ENCODE measurements at places on chromosomes 5 and 9.

- DNase-seq = no peak
Measured at GRCh38 chr5:136730426-136730825, 365.1 kb upstream of the TRPC7 start.

DNA sequence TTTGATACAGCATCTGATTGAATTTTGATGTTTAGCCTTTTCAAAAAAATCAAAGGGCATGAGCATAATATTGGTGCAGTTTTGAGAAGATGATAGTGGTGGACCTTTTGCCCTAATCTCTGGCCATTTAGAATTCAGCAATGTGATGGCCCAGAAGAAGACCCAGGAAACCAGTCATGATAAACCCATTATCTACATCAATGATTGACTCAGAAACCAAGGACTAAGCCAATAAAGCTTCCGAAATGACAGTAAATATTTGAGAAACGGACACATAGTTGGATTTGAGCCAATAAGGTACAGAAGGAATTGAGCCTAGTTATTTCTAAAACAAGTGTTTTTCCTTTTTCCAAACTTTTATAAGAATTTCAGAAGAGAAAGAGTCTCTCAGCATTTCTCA lies 1158.8 kb upstream of the DMAC1 start:
- DNase-seq = no peak

DNA sequence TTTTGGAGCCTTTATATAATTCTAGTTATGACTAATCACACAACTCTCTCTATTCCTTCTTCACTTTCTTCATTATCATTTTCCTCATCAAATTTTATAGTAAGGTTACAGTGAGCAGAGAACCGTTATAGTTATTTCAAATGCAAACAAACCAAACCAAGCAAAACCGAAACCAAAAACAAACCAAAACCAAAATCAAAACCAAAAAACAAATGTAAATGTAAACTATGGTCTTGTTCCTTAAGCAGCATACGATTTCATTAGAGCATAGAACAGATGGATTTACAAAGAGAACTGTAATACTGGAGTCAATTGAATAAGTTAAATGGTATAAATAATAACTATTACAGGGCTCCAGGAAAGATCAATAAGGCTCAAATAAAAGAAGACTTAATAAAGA lies 447.1 kb downstream of the LRRC70 start:
- no peak for DNase-seq

DNA sequence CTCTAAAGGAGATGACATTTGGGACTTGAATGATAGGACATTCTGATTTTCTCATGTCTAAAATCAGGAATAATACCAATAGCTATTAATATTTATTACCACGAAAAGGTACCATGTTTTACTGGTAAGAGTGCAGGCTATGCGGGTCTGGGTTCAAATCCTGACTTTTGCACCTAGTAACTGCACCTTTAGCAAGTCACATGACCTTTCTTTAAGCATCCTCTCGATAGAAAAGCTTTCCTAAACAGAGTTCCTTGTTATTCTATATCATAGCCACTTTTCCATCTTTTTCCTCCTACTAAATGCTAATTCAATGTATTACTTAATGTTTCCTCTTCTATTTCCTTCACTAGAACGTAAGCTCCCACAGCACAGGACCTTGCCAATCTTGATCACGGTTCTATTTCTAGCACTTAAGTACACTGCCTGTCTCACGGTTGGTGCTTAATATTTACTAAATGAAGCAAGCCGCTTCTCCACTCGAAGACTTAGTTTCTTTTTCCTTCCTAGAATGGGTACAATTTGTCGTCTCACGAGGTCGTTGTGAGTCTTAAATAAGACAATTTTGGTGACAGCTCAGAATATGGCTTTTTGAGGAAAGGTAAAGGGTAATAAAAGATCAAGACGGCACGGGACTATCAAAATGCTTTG lies 816 bp downstream of the RBM18 start:
- DNase-seq = no peak

DNA sequence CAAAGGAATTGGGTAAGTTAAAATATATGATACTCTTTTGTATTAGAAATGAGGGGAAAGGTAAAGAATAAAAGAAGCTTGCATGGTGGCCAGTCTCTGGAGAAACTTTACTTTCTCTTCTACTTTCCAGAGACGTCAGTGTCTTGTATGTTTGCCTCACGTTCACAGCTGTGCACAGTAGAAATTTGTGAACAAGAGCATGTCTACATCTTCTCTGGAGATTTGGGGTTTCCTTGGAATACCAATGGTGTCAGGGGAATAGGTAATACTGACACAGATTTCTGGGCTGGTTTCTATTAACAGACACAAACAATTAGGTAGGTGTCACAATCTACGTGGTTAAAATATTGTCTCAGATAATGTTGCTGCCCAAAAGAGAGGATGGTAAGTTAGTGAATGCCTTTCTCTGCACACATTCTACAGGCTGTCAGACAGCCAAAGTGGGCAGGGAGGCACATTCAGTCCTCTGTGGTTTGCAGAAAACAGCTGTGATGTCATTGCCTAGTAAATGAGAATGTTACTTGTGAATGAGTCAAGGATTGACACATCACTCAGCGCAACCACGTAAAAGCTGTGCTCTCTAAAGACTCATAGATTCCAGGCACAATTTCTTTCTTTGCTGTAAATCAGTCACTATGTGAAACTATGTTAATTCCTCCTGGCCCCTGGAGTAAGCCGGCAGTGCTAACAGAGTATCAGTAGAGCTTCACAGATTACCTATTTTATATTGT lies 397.1 kb downstream of the MAN2A1 start:
- DNase-seq = no peak

DNA sequence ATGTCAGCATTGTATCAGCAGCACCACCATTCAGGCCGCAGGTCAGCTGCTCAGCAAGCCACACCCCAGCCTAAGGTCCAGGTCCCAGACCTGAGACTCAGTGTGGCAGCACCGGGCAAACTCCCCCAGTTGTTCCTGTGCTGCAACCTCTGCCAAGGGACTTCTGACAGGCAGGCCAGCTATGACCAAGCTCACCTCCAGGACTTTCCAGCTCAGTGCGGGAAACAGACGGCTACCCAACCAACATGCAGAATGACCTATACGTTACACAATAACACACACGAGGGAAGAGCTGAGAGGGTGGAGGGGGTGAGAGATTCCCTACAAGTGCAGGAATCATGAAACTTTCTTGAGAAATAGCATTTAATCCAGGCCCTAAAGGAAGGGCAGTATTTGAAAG lies 143.7 kb downstream of the FSTL4 start:
- no peak for DNase-seq

GRCh38 chr5:107937651-107938355 lies 267.1 kb upstream of the EFNA5 start:
- DNase-seq = no peak

DNA sequence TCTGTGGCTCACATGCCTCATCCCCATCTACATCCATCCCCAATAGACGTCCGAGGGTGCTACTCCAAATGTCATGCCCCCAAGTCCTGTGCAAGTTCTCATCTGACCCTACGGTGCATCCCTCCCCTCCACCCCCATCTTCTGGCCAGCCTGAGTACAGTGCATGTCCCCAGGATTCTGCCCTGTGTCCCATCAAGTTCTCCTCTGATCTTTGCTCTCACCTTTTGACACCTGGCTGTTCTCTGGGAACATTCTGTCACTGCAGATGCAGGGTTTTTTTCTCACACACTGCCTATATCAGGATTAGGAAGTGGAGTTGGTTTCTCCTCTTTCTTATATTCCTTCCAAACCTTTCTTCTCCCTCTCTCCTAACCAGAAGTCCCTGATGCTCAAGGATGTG lies 377.2 kb downstream of the GADD45G start:
- DNase-seq = no peak

DNA sequence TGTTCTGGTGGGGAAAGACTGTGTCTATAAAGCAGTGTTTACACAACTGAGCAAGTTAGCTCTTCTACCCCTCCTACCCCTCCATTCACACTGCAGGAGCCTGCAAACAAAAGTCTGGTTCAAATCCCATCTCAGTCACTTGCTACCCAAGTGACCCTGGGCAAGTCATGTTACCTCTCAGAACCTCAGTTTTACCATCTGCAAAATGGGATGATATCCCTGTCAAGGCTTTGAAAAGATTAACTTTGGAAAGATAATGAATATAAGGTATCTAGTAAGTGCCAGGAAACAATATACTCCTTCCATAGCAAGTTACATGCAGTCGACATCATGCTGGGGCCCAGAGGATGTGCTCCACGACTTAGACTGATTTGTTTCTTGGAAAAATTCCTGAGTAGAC lies 161.5 kb downstream of the SEC61B start:
- DNase-seq = no peak

DNA sequence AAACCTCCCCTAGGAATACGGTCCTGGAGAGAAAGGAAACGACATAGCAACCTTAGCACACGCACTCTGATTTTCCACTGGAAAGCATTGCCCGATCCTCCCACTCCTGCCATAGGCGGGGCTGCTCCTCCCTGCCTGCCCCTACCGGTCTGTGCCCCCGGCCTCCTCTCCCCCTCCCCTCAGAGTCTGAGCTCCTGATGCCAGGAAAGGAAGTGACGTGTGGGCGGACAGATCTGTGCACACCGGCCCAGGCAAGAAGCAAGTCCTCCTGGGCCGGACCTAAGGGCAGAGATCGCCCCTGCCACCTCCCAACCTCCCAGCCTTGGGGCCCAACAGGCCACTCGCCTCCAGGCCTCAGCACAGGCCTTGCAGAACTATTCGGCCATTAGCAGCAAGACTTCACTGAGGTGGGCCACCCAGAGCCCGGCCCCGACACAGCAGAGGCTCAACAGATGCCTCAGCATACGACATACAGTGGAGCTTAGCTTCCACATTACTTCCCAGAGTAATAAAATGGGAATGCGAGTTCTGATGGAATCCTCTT lies 7.2 kb downstream of the NINJ1 start:
- no peak for DNase-seq

- DNase-seq = no peak
Measured at GRCh38 chr5:138875552-138875875, 379 bp upstream of the LRRTM2 start.

GRCh38 chr5:181044093-181044599 lies 4.1 kb downstream of the BTNL9 start:
- DNase-seq = no peak

DNA sequence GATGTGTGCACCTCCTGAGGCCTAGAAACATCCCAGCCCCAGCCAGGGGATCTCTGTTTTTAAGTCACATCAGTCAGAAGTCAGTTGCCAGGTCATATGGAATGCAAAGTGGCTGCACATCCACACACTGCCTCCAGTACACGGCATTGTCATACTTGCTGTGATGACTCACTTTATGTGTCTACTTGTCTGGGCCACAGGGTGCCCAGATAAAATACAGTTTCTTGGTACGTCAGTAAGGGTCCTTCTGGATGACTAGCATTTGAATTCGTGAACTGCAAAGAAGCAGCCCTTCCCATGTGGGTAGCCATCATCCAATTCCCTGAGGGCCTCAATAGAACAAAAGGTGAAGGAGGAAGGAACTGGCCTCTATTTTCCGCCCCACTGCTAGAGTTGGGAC lies 27.7 kb downstream of the AUH start:
- no peak for DNase-seq

DNA sequence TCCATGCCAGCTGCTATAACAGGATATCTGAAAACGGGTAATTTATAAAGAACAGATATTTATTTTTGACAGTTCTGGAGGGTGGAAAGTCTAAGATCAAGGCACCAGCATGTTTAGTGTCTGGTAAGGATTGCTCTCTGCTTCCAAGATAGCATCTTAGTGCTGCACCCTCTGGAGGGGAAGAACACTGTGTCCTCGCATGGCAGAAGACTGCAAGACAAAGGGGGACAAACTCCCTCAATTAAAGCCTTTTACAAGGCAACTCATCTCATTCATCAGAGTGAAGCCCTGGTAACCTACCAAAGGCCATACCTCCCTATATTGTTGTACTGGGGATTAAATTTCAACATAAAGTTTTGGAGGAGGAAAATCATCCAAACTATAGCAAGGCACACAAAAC lies 298.9 kb upstream of the EDIL3 start:
- no peak for DNase-seq

DNA sequence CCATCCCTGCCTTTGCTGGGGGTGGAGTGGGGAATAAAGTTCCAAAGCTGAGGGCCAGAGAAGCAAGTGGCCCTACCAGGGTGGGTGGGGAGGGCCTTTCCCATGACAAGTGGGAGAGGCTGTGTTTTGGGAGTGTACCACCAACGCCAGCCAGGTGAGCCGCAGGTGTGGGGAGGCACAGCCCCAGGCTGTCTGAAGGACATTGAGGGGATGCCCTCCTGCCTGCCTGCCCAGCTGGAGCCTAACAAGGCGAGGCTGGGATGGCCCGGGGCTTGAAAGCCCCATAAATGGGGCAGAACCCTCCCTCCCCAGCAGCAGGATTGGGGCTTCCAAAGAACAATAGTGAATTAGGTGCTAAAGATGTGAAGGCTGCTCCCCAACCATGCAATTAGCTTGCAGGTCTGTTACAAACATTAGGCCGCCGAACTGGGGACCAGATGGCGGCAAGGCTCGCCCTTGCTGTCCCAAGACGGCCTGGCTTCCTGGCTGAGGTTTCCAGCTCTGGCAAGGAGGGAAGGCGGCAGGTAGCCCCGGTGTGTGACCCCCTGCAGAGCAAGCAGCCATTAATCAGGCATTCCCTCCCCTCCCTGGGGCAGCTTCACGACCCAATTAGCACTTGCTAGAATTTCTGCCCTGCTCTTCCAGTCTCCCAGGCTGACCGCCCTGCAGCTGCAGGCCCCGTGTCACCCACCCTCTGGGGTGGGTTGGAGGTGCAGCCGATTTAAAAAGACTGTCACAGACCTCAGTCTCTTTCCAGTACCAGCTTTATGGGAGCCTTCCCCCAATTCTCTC lies 42.9 kb downstream of the FGF18 start:
- no peak for DNase-seq

GRCh38 chr5:3615217-3615616 lies 19.6 kb downstream of the IRX1 start:
- DNase-seq = no peak

GRCh38 chr5:12023614-12024241 lies 119.5 kb upstream of the CTNND2 start:
- no peak for DNase-seq

DNA sequence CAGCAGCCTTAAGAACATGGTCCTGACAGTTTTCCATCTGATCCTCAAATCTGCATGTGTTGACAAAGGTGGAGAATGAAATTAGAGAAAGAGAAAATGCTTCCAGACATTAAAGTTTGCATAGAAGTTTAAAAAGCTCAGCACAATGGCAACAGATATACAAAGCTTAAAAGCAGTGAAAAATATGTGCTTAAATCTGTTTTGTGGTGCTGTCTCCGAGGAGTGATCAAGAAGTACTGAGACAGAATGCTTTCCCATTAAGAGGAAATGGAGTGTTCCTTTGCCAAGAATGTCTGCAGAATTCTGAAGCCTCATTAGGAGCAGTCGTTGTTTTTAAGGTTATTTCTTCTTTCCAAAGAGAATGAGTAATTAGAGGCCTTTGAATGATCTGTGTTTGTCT lies 131.4 kb downstream of the MCTP1 start:
- no peak for DNase-seq

DNA sequence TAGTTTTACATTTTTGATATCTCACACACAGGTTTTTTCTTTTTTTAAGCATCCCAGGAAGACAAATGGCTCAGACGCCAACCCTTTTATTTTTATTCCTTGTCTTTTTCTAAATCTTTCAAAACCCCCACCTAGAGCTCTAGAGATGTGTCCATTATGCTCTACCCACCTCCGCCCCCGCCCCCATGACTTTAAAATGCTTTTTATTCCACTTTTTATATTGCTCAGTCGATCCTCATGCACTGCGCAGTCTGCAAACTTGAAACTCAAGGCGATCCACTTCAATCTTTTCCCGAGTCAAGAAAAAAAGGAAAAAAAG lies 411 bp upstream of the MAT2B start:
- no peak for DNase-seq

- no peak for DNase-seq
Measured at GRCh38 chr9:121383715-121384114, 13.7 kb upstream of the STOM start.

GRCh38 chr9:135088348-135088978 lies 995 bp downstream of the OLFM1 start:
- no peak for DNase-seq

All from stimulated activated CD8-positive, alpha-beta memory T cell treated with anti-CD3 and anti-CD28 coated beads, Interleukin-4, amount 100 ng/mL, for 1 hour (primary cell).